ENCODE measurements at places on chromosomes 16 and 17.

DNA sequence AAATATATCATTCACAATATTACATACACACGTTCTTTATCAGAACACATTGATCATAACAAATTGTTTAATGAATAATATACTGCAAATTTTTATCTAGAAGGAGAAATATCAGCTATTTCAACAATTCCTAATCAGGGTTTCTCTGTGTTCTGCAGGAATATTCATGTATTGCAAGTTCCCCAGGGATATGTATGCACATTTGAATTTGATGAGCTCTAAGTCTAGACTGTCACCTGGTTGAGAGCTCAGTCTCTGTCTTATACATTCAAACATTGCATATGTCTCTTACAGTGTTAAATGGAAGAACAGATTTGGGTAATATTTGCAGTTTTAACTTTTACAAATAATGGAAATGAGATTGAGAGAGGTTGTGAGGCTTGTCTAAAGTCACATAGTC is 829.7 kb downstream of the CDH11 start:
- DNase-seq: no peak

DNA sequence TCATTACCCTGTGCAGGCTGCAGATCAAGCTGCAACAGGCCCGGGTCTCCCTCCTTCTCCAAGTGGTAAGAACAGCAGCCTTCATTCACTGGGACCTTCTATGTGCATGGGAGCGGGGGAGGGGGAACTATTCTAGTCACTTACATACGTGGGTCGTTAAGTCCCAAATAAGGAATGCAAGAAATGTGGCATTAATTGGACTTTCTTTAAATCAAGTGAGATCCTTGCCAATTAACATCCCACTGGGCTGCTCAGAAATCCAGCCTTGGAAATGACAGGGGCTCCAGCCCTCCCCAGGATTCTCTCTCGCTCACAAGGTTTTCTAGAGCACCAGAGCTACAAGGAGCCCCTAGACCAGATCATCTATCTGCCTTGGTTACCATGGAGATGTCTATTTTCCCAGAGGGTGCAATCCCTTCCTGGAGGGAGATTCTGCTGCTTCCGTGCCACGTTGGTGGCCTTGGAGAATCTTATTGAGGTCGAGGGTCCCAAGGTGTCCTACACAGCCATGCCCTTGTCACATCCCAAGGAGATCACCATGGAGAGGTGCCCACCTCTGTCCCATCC is 5.2 kb upstream of the EIF1 start:
- no peak for DNase-seq

- DNase-seq: no peak
Measured at GRCh38 chr17:10261098-10261497, 62.7 kb upstream of the GAS7 start.

DNA sequence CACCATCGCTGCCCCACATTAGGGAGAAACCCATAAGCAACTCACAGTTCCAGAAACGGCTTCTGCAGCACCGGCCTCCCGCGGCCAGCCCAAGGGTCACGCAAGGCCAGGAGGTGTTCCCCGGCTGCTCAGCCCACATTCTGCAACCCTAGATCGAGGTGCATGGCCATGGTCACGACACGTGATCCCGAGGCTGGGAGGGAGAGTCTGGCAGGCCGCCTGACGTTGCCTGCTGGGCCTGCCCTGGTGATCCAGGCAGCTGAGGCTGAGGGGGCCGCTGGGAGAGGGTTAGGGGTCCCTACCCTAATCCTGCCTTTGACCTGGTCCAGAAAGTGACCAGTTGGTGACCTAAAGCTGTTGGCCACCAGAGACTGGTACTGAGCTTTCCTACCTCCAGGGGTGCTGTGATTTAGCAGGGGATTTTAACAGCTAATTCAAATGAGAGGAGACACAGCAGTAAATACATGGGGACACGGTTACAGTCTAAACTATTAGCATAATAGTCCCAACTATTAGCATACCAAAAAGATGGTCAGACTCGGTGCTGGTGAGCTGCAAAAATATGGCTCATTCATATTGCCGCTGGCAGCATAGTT is 97.4 kb upstream of the CIBAR2 start:
- DNase-seq: no peak

- no peak for DNase-seq
Measured at GRCh38 chr17:57879437-57880085, 29.7 kb upstream of the MRPS23 start.

DNA sequence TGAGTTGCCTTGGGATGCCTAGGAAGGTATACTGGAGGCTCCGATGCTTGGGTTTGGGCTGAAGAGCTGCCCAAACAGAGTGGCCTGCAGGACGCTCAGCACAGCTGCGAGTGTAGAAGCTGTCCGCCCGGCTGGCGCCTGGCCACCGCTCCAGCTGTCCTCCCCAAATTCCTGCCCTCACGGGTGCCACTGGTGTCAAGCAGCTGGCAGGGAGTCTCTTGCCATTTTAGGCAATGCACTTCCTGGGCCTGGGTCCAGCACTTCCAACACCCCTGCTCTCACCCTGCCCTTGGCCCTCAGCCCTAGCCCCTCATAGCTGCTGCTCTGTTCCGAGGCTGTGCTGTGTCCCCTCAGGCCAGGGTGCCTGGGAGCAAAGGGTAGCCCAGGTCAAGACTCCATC is 5.2 kb upstream of the PKMYT1 start:
- DNase-seq: no peak

DNA sequence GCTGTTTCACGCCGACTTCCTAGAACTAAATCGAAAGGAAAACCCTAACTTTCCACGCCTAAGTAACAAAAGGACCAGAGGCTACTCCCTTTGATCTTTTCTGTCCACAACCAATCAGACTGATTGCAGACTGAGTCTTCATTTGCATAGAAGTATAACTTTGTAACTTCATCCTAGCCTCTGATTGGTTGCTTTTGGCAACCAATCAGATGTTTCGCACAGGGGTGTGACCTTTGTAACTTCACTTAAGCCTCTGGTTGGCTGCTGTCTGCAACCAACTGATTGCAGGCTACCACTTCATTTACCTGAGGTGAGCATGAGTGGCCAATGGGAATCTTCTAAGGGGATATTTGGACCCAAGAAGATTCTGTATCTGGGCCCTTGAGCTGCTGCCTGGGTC is 17.4 kb upstream of the ICAM2 start:
- DNase-seq: no peak

DNA sequence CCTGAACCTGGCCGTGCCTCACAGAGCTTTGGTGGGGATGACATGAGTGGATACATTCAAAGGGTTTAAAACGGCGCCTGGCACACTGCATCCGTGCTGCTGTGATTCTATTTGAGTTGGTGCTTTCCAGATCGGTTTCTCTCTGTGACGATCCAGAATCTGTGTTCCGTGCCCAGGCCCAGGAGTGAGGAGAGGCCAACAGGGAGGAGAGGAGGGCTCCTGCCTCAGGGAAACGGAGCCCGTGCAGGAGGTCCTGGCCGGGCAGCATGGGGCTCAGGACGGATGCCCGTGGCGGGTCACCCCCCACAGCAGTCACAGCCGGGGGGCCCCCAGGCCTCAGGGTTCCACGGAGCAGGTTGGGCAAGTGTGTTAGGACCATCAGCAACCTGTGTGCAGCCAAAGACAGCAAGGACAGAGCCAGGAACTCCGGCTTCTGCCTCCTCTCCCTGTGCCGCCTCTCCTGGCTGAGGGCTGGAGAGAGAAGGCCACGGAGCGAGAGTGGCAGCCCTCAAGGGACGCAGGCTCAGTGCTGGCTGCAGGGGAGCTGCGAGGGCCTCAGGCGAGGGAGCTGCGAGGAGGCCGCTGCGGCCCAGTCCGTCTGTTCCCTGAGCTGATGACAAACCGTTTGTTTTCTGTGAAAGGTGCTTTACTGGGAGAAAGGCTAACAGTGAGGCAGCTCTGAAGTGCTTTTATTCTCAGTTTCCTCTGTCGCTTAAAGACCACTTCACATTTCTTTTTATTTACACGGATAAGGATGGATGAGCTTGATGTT is 99.3 kb downstream of the METRNL start:
- DNase-seq: no peak

DNA sequence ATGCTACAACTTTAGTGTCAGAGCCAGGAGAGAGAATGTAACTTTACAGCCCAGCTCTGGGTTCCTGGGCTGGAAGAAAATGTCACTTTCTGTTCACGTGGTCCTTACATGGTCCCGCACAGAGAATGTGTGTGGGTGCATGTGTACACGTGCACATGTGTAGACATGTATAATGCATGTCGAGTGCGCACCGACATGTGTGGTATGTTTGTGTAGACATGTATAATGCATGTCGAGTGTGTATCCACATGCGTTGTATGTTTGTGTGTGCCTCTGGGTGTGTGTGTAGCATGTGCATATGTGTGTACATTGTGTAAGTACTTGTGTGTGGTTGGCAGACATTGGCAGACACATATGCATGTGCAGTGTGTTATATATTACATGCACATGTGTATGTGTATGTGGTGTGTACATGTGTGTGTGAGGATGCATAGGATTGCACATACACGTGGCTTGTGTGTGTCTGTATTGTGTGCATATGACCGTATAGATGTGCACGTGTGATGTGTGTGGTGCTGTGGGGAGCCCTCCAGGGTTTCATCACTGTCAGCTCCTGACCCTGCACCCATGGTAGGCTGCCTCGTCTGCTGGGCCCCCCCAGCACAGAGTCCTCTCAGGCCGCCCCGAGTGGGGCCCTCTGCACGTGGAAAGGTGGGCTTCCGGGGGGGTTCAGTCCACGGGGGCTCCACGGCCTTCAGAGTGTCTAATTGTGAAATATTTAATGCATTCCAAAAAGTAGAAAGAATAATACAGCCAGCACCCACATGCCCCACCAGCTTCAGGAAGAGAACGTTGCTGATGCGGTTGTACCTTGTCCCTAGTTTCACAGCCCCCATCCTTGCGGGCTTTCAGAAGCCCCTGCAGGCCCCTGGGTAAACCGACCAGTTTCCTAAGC is 214.2 kb upstream of the GSE1 start:
- DNase-seq: no peak

DNA sequence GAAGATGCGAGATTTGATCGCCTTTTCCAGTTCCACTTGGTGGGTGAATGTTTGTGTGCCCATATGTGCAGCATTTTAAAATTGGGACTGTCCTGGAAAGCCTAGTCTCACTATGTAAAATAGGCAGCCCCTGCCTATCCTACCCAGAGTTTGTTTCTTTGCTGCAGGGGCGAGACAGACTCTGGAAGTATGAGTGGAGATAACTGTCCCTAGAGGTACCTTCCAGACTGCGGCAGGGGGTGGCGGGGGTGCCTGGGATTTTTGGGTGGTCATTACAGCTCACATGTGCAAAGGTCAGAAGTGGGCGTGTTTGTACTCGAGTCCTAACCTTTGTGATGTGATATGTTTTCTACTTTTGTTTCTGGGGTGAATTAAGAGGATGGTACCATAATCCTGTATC is 36.6 kb downstream of the MPRIP start:
- DNase-seq: no peak
